ENCODE measurements at places on chromosomes 13 and 19.

DNA sequence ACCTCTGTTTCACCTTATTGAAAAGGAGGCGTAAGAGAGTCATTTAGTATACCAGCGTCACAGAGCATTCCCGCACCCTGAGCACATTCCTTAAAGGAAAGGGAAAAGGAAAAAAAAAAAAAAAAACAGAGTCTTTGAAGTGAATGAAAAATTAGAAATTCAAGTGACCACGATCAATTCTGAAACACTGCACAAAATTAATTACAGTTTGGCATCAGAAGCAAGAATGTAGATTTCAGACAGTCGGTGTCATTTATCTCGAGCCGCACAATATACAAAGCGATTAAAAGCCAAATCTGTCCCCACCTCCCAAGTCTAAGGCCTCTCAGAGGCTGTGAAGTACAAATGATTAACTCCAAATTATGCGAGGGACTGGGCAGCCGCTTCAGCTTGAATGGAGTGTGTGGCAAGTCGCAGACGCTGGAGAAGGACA, 173.7 kb upstream of the ZNF507 start:
- no peak for DNase-seq

DNA sequence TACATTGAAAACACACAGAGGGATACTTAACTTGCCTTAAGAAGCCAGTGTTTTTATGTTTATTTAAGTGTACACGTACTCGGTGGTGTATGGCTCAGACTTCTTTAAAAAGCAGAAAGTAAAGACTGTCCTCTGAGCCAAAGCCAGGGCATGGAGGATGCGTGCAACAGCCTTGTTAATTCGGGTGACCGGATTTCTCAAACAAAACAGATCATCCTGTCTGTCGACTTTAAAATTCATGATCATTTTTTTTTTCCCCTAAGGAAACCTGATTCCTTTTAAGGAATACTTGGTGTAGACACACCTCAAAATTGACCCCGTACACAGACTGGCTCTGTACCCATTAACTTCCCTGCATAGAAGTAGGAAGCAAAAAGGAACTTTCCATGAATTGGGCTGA, 124.7 kb upstream of the RNF113B start:
- peak; percentile 78 for DNase-seq

DNA sequence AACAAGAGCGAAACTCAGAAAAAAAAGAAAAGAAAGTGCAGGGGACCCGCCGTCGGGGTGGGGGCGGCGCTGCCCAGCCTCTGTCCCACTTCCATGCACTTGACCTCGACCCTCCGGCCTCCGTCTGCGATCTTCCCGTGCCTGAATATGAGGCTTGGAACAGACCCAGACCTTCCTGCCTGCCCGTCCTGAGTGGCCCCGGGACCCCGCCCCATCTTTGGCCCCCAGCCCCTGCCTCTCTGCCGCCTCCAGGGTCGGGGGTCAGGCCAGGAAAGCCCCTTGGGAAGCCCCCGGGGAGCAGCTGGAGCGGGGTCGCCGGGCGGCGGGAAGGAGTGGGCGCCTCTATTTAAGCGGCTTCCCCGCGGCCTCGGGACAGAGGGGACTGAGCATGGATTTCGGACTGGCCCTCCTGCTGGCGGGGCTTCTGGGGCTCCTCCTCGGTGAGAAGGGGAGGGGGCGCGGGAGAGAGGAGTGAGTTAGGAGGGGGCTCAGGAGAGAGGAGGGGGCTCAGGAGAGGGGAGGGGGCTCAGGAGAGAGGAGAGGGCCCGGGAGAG, at the start of gene MADCAM1:
Gene MADCAM1 (plus strand): TSS at position 375 of the 554 bp plus-strand sequence. CDS start 14 bp downstream, at position 389.
- DNase-seq = no peak

DNA sequence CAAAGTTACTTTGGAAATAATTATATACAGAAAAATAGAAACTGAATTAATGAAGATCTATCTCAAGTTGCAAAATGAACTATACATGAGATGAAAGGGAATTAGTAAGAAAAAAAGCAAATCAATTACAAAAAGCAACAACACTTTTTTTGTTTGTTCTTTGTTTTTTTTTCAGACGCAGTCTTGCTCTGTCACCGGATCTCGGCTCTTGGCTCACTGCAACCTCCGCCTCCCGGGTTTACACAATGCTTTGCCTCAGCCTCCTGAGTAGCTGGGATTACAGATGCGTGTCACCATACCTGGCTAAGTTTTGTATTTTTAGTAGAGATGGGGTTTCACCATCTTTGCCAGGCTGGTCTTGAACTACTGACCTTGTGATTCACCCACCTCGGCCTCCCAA, 2.2 kb downstream of the ZNF415 start:
- peak; percentile 13 for DNase-seq

DNA sequence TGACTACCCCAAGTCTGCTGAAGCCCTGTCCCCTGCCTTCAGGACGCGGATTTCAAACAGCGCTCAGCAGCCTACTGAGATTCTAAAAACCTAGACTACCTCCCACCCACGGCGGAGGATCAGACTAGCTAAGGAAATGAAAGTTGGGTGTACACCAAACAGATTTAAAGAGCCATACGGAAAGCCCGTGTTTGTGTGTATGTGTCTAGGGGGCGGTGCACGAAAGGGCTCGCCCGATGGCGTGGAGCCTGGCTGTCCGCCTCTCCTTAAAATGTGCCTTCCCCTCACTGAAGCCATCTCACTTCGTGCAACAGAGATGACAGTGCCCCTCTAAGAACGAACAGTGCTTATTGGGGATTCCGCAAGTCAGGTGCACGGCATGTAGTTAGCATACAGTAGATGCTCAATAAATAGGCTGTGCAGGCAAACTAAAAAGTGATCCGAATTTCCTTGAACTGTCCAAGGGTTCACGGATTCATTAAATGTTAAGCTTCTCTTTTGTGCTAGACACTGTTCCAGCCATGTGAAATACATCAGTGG, 639 bp downstream of the LENG1 start:
- peak; percentile 77 for DNase-seq

- peak; percentile 28 for DNase-seq
These were observed 98.7 kb downstream of the STARD13 start for GRCh38 chr13:33186861-33187291.

DNA sequence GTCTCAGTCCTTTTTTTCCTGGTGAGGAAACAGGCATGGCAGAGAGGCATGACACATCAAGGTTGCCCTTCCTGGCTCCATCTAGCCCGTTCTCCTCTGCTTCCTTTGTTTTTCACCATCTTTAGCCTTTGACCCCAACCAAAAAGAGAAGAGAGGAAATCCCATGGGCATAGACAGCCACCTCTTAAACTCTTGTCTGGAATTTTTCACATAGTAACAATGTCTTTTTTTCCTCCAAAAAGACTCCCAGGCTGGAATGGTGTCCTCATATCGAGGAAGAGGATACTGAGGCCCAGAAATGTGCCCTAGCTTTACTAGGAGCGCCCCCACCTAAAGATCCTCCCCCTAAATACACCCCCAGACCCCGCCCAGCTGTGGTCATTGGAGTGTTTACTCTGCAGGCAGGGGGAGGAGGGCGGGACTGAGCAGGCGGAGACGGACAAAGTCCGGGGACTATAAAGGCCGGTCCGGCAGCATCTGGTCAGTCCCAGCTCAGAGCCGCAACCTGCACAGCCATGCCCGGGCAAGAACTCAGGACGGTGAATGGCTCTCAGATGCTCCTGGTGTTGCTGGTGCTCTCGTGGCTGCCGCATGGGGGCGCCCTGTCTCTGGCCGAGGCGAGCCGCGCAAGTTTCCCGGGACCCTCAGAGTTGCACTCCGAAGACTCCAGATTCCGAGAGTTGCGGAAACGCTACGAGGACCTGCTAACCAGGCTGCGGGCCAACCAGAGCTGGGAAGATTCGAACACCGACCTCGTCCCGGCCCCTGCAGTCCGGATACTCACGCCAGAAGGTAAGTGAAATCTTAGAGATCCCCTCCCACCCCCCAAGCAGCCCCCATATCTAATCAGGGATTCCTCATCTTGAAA, at the start of gene GDF15:
Gene GDF15 (plus strand): TSS at position 484 of the 868 bp plus-strand sequence. CDS start 32 bp downstream, at position 516.
- peak; percentile 78 for DNase-seq

DNA sequence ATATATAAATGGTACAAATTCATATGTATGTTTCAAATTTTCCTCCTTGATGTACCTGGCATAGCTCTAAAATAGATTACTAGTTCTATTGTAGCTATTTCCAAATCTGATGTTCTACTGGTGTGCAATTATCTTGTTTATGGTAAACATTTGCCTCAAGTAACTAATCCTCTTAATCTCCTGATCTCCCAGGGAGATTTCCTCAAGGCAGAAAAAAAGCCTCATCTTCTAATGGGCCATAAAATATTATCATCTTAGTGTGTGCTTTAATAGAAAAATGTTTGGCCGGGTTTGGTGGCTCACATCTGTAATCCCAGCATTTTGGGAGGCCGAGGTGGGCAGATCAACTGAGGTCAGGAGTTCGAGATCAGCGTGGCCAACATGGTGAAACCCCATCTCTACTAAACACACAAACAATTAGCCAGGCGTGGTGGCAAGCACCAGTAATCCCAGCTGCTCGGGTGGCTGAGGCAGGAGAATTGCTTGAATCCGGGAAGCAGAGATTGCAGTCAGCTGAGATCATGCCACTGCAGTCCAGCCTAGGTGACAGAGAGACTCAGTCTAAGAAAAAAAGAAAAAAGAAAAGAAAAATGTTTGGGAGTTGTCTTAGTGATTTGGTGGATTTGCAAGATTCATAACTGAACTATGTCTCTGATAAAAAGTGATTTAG, 498.9 kb upstream of the SLITRK5 start:
- peak; percentile 14 for DNase-seq

GRCh38 chr13:90746230-90746629, 601.3 kb upstream of the MIR17HG start:
- no peak for DNase-seq

- DNase-seq = no peak
These were observed 4.9 kb upstream of the OR7A17 start for GRCh38 chr19:14890643-14891379.

GRCh38 chr13:21747456-21747855, 76.6 kb downstream of the FGF9 start:
- DNase-seq = no peak

DNA sequence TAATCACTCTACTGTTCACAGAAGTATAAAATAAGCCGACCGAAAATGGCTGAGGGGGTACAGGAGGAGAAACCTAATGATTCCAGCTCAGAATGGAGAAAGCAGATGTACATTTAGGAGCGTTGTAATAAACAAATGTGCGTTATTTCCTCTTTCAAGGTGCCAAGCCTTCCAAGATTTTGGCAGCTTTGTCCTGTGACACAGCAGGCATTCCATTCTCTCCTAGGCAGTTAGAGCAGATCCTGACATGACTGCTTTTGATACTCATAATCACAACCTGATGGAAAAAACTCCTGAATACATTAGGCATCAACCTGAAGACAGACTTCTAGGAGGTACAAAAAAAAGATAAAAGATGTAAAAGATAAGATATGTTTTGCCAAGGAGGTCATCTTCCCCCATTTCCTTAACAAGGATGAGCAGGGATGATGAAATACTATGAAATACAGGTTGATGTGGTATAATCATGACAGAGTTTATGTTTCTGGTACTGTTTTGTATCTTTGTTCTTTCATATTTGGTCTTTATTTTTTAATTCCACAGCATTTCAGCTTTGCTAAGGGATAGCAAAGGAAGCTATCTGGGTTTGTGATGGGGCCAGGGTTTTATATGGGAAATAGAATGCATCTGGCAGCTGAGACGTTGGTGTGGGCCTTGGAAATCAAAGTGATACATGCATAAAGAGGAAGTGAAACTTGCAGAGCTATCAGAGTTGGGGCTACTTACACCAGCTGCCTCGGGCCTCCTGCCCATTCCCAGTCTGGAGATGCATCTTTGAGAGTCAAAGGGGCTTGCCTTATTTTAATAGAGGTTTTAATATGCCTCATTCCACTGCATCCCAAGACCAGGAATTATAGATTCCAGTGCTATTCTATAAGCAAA, 222.5 kb downstream of the OXGR1 start:
- peak; percentile 9 for DNase-seq

- DNase-seq = peak; percentile 10
These were observed 202.3 kb downstream of the NBEA start for GRCh38 chr13:35144166-35144890.

- DNase-seq = no peak
These were observed 45.9 kb downstream of the MBD3L1 start for GRCh38 chr19:8877854-8878705.
